Thymus (tissue), 14 donors: ENCODE measurements at places on chromosomes 4 and X. TPM values are rescaled to one million over a fixed set of nuclear protein-coding genes. Genes with fewer than 3 reads are reported as not detected.

The PDE6B gene
- total RNA-seq: 22.5 TPM

DNA sequence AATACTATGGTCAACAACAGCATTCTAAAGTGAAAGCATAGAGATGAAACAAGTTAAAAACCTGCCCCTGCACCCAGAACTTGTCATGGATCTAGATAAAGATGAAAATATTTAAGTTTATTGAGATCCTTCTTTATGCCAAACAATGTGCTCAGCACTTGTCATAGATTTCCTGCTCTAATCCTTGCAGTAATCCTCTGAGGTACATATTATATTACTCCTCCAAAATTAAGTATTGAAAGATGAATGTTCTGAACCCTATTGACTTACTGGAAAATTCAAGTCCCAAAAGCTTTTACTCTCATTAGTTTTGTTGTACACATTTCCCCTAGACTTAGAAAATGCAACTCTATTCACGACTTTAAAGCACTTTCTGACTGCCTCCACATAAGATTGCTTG lies 35.6 kb downstream of the CAMK2D start:
- H3K36me3 ChIP-seq: no peaks in the 10 kb centered on the region
- no peak overlapping the region for H3K4me3 ChIP-seq
- no peaks in the 10 kb centered on the region for H3K27me3 ChIP-seq
- no peaks in the 10 kb centered on the region for H3K4me1 ChIP-seq
- no peak overlapping the region for H3K27ac ChIP-seq
- DNase-seq: no peak

GRCh38 chr4:86967798-86968197 lies 33.0 kb downstream of the AFF1 start:
- no peaks in the 10 kb centered on the region for H3K36me3 ChIP-seq
- no peak overlapping the region for H3K27ac ChIP-seq
- peaks cover 26% of the 10 kb centered on the region for H3K4me1 ChIP-seq
- H3K4me3 ChIP-seq: no peak overlapping the region

DNA sequence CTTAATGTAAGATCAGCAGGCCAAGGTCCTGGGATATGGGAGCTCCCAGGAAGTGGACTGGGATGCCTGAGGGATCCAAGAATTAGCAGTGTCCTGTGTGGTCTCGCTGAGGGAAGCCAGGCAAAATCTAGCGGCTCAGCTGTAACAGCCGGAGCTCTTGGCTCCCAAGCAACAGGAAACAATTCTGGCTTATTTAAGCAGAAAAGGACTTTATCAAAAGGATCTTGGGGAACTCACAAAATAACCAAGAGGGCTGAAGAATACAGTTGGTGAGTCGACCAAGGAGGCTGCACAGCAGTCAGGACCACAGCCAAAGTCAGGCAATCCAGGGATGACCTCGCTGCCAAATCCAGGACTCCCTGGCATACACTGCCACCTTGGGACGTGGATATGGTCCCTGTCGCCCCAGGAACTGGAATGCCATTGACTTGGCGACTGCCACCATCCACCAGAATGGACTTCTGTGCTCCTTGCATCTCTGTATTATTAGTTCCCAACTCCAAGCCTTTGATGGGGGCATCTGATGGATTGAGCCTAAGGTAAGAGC lies 165.3 kb upstream of the BCOR start:
- no peak for DNase-seq
- H3K27ac ChIP-seq: no peak overlapping the region
- H3K4me1 ChIP-seq: no peaks in the 10 kb centered on the region
- H3K4me3 ChIP-seq: no peak overlapping the region
- H3K27me3 ChIP-seq: no peaks in the 10 kb centered on the region
- H3K36me3 ChIP-seq: no peaks in the 10 kb centered on the region

DNA sequence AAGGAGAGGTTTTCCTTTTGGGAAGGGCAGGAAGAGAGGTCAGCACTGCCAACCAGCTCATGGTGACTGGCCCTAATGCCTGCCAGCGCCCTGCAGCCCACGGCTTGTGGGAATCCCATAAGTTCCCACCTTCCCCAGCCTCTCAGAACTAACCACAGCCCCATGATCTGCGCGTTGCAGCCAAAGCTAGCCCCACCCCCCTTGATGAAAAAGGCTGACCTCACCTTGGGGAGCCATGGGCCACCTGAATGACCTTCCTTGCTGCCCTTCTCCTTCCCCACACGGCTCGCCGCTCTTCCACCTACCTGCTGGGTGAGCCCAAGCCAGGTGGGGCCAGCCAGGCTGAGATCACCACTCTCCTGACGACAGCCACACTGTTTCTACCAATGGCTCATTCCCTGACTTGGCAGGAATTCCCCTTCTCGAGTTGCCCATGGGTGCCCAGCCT lies 3.9 kb upstream of the ELF4 start:
- H3K27me3 ChIP-seq: no peaks in the 10 kb centered on the region
- no peaks in the 10 kb centered on the region for H3K36me3 ChIP-seq
- no peak overlapping the region for H3K4me3 ChIP-seq
- no peak overlapping the region for H3K27ac ChIP-seq
